ENCODE measurements at places on chromosomes 11 and 22.

- H3K36me3 ChIP-seq = no peaks in the 10 kb centered on the region
- DNase-seq = no peak
- no peak overlapping the region for H3K27ac ChIP-seq
- H3K4me3 ChIP-seq = no peak overlapping the region
- H3K4me1 ChIP-seq = peaks cover 11% of the 10 kb centered on the region
Measured at GRCh38 chr22:30277547-30278344, 11.1 kb upstream of the OSM start.

DNA sequence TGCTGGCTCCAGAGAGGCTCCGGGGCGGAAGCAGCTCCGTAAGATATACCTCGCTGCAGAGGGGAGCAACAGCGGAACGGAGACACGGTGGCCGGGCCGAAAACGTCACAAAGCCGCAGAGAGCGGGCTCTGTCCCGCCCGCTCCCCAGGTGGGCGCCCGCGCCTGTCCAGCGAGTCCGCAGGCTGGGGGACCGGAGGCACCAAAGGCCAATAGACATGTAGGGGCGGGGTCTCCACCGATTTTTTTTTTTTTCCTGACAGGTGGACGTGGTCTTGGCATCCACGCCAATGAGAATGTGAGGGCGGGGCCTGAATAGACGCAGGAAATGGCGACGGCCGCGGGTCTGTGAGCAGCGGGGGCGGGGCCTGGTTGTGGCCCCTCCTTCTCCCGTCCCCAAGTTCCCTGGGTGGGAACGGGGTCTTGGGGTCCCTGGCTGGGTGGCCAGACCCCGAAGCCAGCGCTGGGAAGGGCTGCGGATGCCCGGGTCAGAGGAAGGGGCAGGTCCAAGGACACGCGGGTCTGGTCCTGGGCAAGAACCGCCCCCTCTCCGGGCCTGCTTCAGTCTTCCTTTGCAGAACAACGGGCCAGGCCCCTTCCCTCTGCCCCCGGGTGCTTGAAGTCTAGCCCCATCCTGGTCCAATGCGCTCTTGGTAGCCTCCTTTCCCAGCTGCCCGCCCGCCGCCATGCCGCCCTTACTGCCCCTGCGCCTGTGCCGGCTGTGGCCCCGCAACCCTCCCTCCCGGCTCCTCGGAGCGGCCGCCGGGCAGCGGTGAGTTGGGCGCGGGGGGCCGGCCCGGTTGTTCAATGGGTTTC lies at the start of gene DNAJC4:
Gene DNAJC4 (plus strand): TSS at position 378 of the 814 bp plus-strand sequence. CDS start 307 bp downstream, at position 685.
- H3K4me3 ChIP-seq = peak within 1 kb of the TSS; percentile 96
- H3K4me1 ChIP-seq = peaks cover 58% of the 10 kb centered on the region
- H3K27me3 ChIP-seq = no peaks in the 10 kb centered on the region
- DNase-seq = peak; percentile 96

DNA sequence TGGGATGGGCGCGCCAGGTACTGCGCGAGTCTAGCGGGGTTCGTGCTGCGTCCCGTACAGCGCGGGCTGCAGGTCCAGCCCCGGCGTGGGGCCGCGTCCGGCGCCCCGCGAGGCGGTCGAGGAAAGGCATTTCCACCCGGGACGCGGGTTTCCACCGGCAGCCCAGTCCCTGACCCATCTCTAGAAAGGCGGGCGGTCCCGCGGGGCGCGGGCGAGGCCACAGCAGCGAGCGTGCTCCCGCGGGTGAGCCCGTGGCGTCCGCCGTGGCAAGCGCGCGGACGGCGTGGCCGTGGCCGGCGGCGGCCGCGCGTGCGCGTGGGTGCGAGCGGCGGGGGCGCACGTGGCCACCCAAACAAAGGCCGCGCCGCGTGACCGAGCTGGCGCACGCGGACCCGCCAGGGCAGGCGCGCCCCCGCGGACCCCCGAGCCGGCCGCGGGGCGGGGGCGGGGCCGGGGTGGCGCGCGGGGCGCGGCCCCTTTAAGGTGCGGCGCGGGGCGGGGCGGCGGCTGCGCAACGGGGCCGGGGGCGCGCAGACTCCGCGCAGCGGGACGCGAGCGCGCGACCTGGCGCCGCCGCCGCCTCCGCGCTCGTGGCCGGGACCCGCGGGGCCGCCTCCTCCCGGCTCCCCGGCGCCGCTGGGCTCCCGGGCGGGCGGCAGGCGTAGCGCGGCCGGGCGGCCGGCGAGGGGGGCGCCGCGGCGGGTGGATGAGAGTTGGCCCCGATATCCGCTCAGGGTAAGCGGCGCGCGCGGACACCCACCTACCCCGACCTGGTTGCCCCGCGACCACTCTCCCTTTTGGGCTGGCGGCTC lies 39.3 kb upstream of the CELSR1 start:
- H3K4me3 ChIP-seq = no peak overlapping the region
- DNase-seq = no peak
- no peaks in the 10 kb centered on the region for H3K27me3 ChIP-seq
- no peak overlapping the region for H3K27ac ChIP-seq
- H3K4me1 ChIP-seq = peaks cover 75% of the 10 kb centered on the region

DNA sequence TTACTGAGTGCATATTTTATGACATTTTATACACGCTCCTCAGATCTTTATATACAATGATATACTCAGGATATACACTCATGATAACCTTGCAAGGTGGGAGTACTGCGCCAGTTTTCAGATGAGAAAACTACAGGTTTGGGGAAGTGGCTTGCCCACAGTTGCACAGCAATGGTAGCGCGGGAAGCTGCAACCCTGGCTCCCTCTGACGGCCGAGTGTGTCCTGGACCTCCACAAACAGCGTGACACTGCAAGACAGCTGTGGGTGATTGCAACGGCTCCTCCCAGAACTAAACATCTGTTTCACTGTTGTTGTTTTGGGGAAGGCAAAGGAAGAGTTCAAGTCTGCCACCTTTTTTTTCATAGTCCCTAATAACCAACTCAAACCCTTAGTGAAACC lies 47.0 kb downstream of the PACSIN2 start:
- no peaks in the 10 kb centered on the region for H3K27me3 ChIP-seq
- H3K27ac ChIP-seq = no peak overlapping the region
- no peak for DNase-seq

Measured in HepG2 (cell line).